Left ventricle myocardium inferior (tissue), 1 donor: ENCODE measurements at places on chromosomes 1 and 21. TPM values are rescaled to one million over a fixed set of nuclear protein-coding genes. Genes with fewer than 3 reads are reported as not detected.

Gene SYT6
- not detected for total RNA-seq

- DNase-seq, result no peak
These were observed 6.8 kb downstream of the LAMC1 start for GRCh38 chr1:183030053-183030452.

Gene OR2L8
- not detected for total RNA-seq

DNA sequence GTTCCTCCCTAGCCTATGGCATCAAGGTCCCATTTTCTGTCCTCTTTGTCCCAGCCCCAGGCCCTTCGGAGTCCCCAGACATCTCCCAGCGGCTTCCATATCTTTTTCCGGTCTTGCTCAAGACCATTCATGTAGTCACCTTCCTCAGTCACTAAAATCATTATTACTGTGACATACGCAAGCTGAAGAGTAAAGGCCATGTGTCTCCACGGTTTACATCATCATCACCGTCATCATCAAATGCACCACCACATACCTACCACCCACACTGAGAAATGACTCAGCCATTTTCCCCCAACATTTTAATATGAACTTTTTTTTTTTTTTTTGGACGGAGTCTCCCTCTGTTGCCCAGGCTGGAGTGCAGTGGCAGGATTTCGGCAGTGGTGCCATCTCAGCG, 43.4 kb downstream of the FHAD1 start:
- no peak for DNase-seq

- DNase-seq, result no peak
These were observed 26.2 kb upstream of the MCOLN3 start for GRCh38 chr1:85074365-85074964.

- DNase-seq, result no peak
These were observed 110.1 kb upstream of the SLC44A3 start for GRCh38 chr1:94709891-94710581.

Gene ZNF683
- total RNA-seq, result not detected

DNA sequence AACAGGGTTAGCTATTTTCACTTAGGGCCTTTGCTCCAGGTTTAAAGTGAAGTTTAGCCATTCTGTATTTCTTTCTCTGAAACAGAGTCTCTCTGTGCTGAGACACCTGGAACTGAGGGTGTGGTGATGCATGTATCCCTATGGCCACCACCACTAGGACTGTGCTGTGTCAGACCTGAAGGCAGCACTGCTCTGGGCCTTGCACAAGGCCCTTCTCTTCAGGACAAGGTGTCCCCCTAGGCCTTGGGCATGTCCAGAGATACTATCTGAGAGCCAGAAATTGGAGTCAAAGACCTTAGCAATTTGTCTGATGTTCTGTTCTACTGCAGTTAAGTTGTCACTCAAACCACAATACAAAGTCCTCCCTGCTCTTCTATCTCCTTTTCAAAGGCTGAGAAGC, 1649.2 kb downstream of the AMY1C start:
- no peak for DNase-seq

Gene LYST
- total RNA-seq, result 10.3 TPM

DNA sequence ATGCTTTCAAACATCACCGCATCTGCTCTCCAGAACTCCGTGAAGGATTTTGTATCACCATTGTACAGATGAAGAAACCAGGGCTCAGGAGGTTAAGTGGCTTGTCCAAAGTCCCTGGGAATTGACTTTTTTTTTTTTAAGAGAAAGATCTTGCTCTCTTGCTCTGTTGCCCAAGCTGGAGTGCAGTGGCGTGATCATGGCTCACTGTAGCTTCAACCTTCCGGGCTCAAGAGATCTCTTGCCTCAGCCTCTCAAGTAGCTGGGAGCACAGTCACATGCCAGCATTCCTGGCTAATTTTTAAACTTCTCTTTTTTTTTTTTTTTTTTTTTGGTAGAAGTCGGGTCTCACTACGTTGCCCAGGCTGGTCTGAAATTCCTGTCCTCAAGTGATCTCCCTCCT, 6.9 kb upstream of the TAS1R2 start:
- no peak for DNase-seq

DNA sequence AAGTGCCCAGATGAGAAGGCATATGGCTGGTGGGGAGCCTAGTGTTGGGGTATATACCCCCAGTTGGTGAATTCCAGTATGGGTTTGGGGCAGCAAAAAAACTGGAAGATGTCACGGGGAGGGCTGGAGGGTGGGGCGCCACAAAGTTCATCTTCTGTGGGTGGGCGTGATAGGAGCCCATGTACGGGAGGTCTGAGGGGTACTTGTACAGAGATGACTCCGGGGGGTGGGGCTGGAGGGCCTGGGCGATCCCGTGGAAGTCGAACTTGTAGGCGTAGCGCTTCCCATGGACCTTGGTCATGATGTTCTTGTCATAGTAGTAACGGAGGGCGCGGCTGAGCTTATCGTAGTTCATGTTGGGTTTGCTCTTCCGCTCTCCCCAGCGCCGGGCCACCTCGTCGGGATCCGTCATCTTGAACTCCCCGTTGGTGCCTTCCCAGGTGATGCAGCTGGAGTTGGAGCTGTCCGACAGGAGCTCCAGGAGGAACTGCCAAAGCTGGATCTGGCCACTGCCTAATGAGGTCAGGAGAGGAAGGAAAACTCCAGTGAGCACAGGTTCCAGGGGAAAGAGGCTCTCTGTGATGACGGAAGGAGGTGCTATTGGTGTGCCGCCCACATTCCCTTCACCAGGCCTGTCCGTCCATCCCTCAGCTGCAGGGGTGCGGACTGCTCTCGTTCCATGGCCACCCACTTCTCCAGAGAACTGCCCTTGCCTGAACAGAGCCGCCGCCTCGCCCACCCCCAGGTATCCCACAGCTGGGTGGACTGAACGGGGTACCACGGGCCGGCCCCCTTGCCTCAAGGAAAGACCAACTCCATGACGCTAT, 114.7 kb downstream of the ERG start:
- DNase-seq, result no peak

Gene LCE1D
- total RNA-seq, result not detected

- DNase-seq, result no peak
These were observed 106.8 kb upstream of the C1orf174 start for GRCh38 chr1:4006676-4007374.

Gene TNFAIP8L2
- 0.88 TPM for total RNA-seq

DNA sequence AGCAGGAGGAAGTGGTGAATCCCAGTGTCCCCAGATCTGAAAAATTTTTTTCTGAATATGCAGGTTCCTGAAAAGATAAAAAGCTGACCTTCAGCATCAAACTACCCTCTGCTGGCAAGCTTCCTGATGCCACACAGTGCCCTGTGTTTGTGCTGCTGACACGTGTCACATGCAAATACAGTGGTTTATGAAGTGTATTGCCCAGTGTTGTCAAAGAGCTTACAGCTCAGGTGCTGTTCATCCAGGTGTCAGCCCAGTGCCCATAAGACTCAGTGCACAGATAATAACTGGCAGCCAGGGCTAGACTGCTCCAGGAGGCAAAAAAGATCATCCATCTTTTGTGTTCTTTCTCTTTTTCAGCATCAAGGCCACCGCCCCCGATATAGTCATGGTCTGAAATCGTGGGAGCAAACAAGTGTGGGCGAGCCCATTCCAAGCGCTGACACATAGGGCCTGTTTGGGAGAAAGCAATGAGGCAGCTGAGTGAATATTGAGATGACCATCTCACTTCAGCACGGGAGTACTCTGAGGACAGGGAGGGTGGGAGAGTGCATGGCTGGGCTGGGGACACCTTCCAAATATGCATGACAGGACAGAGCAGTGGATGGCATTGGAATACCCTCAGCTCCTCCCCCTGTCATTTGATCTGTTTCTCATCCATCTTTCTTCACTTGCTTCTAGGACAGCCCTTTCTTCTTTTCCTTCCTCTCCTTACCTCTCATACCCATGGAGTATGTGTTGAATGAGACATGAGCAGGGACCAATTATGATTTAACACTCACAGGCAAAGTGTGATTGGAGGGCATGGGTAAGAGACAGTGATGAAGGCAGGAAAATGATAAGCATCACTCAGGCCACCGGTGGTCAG, 6.4 kb upstream of the KCNK1 start:
- no peak for DNase-seq

Gene DHCR24
- 12.8 TPM for total RNA-seq

Gene IL19
- not detected for total RNA-seq

- DNase-seq, result no peak
These were observed 39.6 kb downstream of the F3 start for GRCh38 chr1:94501935-94502334.

Gene C4BPA
- not detected for total RNA-seq

Gene ATP6V1G3
- total RNA-seq, result not detected

Gene CYP4X1
- total RNA-seq, result 2.1 TPM
